Upper lobe of left lung (tissue), 6 donors: ENCODE measurements at places on chromosomes 3 and 15. TPM values are rescaled to one million over a fixed set of nuclear protein-coding genes. Genes with fewer than 3 reads are reported as not detected.

Gene HACL1
- total RNA-seq, result 29.0 TPM

GRCh38 chr3:100039075-100039474 lies 75.2 kb downstream of the FILIP1L start:
- DNase-seq, result no peak

GRCh38 chr3:143132246-143132980 lies 12.8 kb downstream of the CHST2 start:
- DNase-seq, result no peak

Gene CEP19
- total RNA-seq, result 1.2 TPM

DNA sequence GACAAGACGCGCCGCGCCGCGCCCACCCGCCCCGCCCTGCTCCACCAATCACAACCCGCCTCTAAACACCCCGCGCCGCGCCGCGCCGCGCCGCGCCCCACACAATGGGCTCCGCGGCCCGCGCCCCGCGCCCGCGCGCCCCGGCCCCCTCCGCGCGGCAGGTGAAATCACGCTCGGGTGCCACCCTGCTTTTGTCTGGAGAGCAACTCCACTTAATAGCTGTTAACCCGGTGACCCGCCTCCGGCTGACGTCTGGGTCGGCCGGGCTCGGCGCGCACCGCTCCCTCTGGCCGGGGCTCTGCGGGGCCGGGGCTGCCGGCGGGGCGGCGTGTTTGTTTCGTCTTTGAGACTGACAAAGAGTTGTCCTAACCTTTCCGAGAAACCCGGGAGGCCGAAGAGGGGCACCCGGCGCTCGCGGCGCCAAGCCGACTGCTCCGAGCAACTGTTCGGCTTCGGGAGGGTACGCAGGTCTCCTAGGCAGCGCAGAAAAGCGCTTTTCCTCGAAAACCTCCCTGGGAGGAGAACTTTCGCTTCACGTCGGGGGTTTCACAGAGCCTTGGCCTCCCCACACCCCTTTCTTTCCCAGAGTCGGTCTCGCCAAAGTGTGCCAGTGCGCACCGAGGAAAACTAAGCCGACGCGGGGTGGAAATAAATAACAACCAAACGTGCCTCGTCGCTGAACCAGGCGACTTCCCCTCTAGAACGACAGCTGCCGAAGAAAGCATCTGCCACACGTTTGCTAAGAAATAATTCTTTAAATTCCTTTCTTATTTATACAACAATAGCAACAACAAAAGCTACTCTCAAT lies 518.4 kb downstream of the FOXP1 start:
- peak; percentile 94 for DNase-seq

Gene SLC15A2
- 30.4 TPM for total RNA-seq

- peak; percentile 88 for DNase-seq
These were observed 103.9 kb downstream of the TMEM266 start for GRCh38 chr15:76163457-76164295.

GRCh38 chr15:70266412-70267121 lies 168.8 kb upstream of the TLE3 start:
- peak; percentile 87 for DNase-seq

DNA sequence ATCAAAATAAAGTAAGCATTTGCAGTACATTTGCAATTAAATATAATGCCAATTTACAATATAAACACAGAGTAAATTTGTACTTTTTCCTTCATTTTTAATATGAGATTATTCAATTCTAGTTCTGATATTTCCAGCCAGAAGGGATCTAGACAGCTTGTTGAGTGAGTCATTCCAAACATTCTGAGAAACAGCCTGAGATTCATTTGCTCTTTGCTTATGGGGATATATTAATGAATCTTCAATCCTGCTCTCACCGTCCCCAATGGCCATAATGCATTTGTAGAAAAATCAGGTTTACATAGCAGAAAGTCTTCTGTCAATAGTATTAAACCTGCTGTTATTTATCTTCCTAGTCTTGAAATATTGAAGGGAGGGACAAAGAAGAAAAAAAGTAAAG lies 554.2 kb downstream of the TUSC7 start:
- DNase-seq, result no peak

Gene GADL1
- not detected for total RNA-seq

Gene PLA2G4D
- total RNA-seq, result not detected

DNA sequence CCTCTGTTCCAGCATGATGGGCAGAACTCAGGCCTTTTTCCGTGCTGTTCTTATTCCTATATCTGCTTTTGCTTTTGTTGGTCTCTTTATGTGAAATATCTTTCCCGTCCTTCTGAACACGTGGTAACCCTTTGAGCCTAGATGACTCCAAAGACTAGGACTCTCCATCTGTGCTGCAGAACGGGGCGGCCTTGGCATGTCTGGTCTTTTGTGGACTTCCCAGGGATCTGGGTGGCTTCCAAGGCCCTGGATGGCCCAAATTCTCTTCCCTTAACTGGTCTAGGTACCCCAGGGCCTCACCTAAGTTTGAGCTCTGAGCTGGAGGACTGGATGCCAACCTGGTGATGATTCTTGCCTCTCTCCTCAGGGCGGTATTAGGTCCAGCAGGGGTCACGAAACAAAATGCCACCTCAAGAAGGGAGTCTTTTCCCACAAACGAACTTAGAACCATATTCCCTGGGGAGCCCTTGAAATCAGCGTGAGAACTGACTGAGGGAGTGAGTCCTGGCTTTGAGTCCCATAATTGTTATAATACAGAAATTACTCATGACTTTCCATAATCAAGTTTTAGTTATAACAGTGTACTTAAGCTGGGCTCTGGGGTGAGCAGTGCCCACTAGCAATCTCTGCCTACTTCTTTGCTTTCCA lies 13.8 kb downstream of the TLNRD1 start:
- DNase-seq, result no peak

GRCh38 chr3:63954182-63954581 lies 42.0 kb upstream of the SCAANT1 start:
- DNase-seq, result no peak

Gene OXTR
- total RNA-seq, result not detected

Gene MAP6D1
- 0.89 TPM for total RNA-seq

DNA sequence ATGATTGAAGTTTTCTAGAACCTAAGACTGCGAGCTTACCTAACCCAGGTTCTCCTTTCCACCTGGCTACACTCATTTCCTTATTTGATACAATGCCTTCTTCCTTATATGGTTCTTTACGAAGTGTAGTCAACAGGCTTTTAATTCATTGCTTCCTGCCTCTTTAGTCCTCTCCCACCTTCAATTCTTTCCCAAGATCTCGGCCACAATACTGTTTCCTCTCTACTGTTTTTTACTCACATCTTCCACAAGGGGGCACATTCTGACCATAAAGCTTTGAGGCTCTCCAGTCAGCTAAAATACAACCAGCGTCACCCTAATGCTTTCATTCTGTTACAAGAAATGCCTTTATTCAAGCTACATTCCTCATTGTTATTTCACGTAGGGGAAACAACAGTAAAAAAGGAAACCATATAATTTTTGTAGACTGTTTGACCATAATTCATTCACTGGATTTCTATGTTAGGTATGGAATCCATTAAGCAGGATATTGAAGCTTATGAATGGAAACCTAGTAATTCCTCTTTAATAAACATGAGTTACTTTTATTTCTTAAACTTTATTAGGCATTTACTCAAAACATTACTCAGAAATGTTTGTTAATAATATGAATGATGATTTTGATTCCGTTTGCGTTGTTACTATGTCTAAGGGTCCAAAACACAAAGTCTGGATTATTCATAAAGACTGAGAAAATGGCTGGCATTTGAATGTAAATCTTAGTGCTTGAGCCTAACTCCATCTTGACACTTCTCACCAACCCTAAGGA lies 29.5 kb upstream of the VEPH1 start:
- no peak for DNase-seq

GRCh38 chr3:136818769-136819391 lies at the start of gene SLC35G2:
Gene SLC35G2 (plus strand): TSS chr3:136819126. CDS start chr3:136854461, 35,335 bp downstream.
- DNase-seq, result peak; percentile 38

- no peak for DNase-seq
These were observed 85.1 kb upstream of the SAMMSON start for GRCh38 chr3:69914395-69914794.
